Stimulated activated CD8-positive, alpha-beta memory T cell treated with anti-CD3 and anti-CD28 coated beads, Interleukin-4, amount 100 ng/mL, for 1 hour (primary cell): ENCODE measurements at places on chromosomes 7 and 10.
A peak's percentile ranks its signal among the peaks of the same experiment; 100 is the strongest.

DNA sequence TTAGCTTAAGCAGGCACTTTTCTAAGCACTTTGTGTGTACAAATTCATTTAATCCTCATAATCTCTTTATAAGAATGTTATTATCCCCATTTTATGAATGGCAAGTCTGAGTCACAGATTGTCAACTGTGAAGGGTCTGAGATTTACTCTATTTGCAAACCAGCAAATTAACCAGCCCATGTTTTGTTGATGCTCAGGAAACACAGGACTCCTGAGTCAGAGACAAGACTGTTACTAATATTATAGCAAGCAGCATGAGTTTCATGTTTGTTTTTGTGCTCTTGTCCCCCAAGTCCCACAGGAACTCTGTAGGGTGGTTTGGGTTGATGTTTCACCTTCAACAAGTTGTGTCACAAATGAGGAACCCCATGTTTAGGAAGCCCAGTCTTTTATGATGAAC, 182.0 kb upstream of the PPP1R3A start:
- no peak for DNase-seq

DNA sequence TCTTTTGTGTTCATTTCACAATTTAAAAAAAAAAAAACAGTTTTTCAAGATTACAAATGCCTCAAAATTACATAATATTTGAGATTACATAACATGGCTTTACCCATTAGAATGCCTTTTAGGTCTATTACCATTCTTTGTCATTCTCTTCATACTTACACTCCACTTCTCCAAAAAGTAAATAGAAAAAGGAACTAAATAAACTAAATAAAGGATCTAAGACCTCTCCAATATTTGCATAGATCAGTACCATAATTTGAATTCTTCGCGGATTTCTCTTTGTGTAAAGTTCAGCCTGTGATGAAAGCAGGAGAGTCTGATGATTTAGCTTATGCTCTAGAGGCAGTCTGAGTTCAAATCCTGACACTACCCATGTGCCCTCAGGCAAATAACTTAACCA, 56.4 kb upstream of the C1GALT1 start:
- DNase-seq: no peak

- DNase-seq: no peak
Measured at GRCh38 chr10:91022924-91023699, 102.2 kb upstream of the ANKRD1 start.

GRCh38 chr10:131695496-131696165, 205.2 kb upstream of the PPP2R2D start:
- no peak for DNase-seq

DNA sequence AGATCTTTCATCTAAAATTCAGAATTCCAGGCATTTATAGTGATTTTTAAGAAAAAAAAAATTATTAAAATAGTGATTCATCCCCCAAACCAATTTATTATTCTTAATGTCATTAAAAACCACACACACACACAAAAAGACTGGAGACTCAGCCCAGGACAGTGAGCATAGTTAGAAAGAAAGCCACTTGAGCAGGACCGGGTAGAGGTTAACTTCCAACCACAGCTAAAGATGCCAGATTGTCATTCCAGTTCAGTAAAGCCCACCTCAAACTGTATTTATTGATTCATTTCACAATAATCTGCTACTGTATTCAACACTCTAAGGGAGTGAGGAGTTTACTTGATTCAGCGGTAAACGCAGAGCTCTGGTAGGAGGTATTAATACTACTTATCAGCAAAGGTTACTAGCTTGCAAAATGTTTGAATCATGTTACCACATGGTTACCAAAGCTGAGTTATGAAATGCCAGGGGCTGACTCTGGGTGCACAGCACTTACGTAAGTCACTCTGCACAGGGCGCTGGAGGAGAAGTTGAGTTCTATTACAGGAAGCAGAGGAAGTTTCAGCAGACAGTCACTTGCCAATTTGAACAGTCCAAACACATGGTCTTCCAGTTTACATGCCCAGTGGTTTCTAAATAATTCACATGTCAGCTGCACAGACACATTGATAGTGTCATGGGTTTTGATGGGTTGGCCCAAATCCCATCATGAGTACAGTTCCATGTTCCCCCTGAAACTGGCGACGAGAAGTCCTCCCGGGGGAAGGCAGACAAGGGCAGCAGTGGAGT, 64.6 kb downstream of the KLF6 start:
- no peak for DNase-seq

GRCh38 chr10:129517680-129518057, 50.6 kb downstream of the MGMT start:
- DNase-seq: peak; percentile 11

DNA sequence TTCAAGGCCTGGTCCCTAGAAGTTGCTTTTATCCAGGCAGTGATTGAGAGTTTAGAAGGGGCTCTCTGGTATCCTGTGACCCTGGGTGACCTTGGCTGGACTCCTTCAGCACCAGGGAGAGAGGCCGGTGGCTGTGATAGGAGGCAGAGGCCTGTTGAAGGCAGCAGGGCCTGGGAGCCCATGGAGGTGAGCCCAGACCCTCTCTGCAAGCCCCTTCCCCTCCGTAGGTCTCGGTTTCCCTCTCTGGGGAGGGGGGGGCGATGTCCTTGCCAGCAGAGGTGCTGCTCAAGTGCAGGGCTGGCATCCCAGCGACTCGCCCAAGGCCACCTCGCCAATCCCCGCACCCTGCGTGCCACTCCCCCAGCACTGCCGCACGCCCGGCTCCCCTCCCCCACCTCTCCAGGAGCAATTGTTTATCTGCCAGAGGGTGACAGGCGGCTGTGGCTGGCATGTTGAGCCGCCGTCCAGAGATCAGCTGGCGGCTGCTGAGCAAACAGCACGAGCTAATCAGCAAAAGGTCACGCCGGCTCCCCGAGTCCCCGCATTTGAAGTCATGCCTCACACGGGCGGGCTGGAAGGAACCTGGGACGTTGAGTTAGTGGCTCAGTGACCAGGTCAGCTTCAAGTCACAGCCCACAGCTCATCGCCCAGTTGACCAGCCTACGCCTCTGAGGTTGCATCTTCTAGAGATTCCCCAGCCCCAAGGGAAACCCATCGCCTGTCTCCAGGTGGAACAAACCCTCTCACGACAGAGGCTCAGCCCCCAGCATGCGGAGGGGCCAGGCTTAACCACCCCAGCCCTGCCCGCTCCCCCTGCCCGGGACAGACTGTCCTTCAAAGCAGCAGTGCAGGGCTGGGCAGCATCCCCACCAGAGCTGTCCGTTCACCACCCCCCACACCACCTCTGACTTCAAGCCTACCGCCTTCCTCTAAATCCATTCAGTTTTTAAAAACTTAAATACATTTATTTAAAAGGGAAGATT, 43.7 kb downstream of the ELFN1 start:
- DNase-seq: no peak

GRCh38 chr7:132516042-132516840, 60.0 kb downstream of the PLXNA4 start:
- no peak for DNase-seq

DNA sequence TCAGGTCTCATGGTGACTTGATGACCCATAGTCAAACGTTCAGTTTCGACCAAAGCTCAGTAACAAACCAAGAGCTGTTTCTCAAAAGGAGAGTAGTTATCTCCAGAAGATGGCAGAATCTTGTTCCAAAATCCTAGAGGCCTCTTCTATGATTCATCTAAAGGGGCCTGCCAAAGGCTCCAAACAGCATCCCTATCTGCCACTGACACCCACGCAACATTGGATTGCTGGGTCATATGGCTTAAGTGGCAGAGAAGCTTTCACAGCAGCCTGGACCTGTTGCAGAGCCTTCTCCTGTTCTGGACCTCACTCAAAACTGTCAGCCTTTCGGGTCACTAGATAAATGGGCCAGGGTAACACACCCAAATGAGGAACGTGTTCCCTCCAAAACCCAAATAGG, 54.0 kb upstream of the LRRC18 start:
- no peak for DNase-seq

DNA sequence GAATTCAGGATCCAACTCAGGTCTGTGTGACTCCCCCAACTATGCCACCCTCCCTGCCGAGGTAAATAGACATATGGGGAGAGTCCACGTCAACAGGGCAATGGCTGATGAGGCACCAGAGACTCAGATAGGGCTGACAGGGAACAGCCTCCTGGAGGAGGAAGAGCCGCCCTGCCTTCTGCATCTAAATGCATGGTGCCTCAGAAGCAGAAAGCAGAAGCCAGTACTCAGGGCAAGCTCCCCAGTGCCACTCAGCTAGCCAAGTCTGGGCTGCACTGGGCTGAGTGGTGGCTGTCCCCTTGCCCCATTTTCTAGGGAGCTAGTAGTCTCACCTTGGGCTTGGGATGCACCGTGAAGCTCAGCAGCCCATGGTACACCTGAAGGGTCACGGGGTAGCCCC, 11.0 kb downstream of the RRP12 start:
- no peak for DNase-seq

GRCh38 chr7:91864070-91864469, 16.4 kb downstream of the MTERF1 start:
- no peak for DNase-seq

GRCh38 chr10:127161482-127161881, 34.9 kb downstream of the INSYN2A start:
- DNase-seq: no peak

DNA sequence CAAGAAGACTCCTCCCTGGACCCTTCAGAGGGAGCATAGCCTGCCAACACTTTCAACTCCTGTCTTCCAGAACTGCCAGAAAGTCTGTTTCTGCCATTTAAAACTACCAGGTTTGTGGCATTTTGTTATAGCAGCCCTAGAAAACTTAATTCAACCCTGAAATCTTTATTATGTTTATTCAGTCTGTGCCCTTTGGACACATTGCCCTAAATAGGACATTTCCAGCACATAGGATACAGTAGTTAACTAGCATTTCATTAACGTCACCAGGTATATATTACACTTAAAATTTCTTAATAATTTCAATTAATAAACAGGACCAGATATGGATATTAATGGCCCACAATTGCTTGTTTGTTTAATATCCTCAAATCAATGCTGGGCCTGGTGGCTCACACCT, 54.3 kb downstream of the KCNH2 start:
- DNase-seq: no peak

DNA sequence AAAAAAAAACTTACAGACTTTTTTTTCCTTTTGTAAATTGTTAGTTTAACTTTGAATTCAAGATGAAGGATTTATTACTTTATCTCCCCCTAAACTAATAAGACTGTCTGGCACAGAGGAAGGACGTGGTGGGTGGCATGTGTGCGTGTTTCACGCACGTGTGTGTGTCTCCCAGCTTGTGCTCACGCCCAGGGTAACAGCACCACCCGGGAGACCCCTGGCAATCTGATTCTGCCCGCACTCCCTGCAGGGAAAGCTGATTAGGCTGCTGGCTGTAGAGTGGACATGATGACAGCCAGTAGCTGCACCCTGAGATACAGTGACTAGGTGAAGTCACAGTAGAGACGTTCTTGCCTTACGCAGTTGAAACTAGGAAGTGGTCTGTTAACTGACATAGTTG, 25.3 kb downstream of the WIPI2 start:
- DNase-seq: no peak

DNA sequence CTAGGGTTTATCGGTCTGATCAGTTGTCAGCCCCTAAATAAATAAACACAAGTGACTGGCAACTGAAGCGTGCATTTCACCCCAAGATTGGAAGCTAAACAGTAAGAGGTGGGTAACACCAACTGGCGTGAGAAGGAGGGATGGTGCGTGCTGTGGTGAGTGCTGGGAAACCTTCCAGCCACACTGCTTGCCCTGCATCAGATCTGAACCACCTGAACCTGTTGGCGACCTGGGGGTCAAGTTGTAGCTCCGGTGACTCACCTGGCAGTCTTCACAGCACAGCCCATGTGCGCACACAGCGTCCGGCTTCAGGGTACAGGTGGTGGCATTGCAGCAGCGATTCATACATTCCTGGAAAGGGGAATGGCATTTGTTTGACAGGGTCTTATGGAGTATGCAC, 170.1 kb downstream of the FANK1 start:
- no peak for DNase-seq

GRCh38 chr10:119026301-119027110, 3.0 kb upstream of the NANOS1 start:
- no peak for DNase-seq

DNA sequence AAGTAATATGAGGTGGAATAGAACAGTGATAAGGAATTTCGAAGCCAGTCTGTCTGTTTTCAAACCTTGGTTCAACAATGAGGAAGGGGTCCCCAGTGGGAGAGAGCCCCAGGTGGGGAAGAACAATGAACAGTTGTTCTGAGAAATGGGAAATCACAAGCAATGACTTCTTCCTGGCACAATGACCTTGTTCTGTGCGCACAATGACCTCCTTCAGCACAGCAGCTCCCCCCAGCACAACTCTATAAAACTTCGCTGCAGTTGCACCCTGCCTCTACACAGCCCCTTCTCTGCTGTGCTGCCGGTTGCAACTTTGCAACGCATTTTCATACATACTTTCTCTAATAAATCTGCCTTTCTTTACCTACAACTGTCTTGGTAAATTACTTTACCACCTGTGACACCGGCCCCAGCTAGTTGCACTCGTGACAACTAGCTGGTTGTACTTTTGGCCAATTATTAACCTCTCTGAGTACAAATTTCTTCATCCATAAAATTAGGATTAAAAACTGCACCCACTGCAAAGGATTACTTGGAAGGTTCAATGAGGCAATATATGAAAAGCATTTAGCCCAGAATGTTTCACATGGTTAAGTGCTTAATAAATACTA, 40.5 kb downstream of the ASB4 start:
- DNase-seq: no peak

GRCh38 chr10:128929131-128929530, 537.9 kb upstream of the MGMT start:
- DNase-seq: no peak

DNA sequence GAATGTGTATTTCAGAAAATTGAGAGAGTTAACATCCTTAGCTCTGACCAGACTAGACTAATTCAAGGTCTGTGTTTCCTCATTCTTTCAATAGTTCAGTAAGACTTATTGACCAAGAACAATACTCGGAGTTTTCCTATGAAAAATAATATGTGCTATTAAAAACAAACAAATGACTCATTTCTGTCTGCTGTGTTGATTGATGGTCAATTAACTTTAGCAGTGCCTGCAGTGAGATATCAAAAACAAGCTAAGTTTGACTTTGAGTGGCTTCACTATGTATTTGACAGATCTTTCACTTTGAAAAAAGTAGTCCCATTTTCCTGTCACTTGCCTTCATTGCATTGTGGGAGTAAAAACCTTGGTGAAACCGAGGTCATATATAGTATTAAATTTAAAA, 91.0 kb downstream of the GNAT3 start:
- no peak for DNase-seq

DNA sequence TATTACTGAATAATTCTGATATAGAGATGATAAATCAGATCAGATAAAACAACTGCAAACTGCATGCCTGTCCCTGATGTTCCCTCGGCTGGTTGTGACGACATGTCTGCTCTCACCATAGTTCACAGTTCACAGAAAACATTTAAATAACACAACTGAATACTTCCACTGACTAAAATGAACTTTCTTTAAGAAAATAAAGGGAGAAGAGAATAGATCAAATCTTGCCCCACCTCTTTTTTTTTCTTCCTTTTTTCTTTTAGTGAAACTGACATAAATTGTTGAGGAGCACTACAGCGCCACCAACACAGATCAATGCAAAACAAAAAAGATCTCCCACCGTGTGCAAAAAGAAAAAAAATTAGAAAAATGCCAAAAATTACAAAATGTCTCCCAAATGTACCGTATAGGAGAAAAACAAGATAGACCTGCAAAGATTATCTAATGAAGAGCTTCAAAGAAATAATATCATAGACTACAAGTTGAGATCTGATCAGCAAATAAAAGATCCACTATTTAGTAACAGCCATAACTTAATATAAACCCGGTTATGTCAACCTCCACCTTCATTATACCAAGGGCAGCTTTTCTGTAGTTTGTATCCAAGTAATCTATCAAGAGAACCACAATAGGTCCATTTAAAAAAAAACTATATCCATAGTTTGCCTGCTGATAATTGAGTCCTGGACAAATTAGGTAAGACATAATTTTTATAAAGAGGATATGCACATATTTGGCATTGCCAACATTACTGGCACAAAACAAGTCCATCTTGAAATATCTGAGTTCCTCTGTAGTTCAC, 30.7 kb upstream of the EPC1 start:
- no peak for DNase-seq
